ENCODE measurements at places on chromosomes 1 and 21. TPM values are rescaled to one million over a fixed set of nuclear protein-coding genes. Genes with fewer than 3 reads are reported as not detected.

LAX1 gene
- total RNA-seq, result 0.26 TPM

CGN gene
- total RNA-seq, result 2.7 TPM

TNFRSF4 gene
- total RNA-seq, result 1.6 TPM

GNG4 gene
- total RNA-seq, result 0.05 TPM

AQP10 gene
- not detected for total RNA-seq

NECTIN4 gene
- 0.08 TPM for total RNA-seq

ZC3H11A gene
- total RNA-seq, result 43.3 TPM

NBPF4 gene
- total RNA-seq, result not detected

FNBP1L gene
- total RNA-seq, result 20.9 TPM

AGRN gene
- 14.8 TPM for total RNA-seq

OR2W3 gene
- total RNA-seq, result 0.26 TPM

BARHL2 gene
- not detected for total RNA-seq

RORC gene
- 6.1 TPM for total RNA-seq

NUP210L gene
- total RNA-seq, result 0.74 TPM

SYT6 gene
- total RNA-seq, result not detected

TRAPPC3 gene
- 64.2 TPM for total RNA-seq

UTS2 gene
- not detected for total RNA-seq

WLS gene
- total RNA-seq, result 92.8 TPM

GIPC2 gene
- 3.1 TPM for total RNA-seq

RGS2 gene
- total RNA-seq, result 33.1 TPM

TIE1 gene
- total RNA-seq, result 23.1 TPM

SPRR1A gene
- not detected for total RNA-seq

GMEB1 gene
- total RNA-seq, result 6.2 TPM

FCMR gene
- 3.2 TPM for total RNA-seq

KIF2C gene
- total RNA-seq, result 1.2 TPM

C1orf141 gene
- not detected for total RNA-seq

NBPF6 gene
- not detected for total RNA-seq
